ENCODE measurements at places on chromosomes 3 and 15.

GRCh38 chr3:53140847-53141845, 10.9 kb upstream of the RFT1 start:
- DNase-seq = no peak

- no peak for DNase-seq
These were observed 609.3 kb downstream of the IGSF11 start for GRCh38 chr3:118425272-118425837.

GRCh38 chr3:164539215-164539614, 539.1 kb downstream of the SI start:
- no peak for DNase-seq

- DNase-seq = no peak
These were observed 24.1 kb downstream of the CFAP91 start for GRCh38 chr3:119726909-119727308.

DNA sequence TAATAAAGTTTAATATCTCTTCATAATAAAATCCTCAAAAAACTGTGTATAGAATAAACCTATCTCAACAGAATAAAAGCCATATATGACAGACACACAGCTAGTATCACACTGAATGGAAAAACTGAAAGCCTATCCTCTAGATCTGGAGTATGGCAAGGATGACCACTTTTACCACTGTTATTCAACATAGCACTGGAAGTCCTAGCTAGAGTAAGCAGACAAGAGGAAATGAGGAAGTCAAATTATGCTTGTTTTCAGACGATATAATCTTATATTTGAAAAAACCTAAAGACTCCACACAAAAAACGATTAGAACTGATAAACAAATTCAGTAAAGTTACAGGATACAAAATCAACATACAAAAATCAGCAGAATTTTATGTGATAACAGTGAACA, 57.4 kb upstream of the DIPK2A start:
- no peak for DNase-seq

- no peak for DNase-seq
These were observed 61.5 kb upstream of the SETMAR start for GRCh38 chr3:4241595-4242170.

- no peak for DNase-seq
These were observed 10.9 kb downstream of the GPR87 start for GRCh38 chr3:151305775-151306151.

DNA sequence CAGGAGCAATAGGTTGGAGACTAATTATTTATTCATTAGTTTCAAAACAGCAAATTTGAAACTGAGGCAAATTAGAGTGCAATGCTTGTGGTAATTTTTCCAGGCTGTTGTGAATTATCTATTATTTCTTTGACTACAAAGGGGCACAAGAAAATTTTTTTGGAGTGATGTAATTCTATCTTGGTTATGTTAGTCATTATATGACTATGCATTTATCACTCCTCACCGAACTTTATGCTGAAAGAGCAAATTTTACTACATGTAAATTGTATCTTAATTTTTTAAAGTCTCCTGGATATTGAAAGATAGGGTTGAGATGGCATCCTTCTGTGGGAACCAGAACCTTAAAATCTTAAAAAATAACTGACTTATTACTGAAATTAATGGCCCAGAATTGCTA, 320.0 kb upstream of the ROBO1 start:
- DNase-seq = no peak

DNA sequence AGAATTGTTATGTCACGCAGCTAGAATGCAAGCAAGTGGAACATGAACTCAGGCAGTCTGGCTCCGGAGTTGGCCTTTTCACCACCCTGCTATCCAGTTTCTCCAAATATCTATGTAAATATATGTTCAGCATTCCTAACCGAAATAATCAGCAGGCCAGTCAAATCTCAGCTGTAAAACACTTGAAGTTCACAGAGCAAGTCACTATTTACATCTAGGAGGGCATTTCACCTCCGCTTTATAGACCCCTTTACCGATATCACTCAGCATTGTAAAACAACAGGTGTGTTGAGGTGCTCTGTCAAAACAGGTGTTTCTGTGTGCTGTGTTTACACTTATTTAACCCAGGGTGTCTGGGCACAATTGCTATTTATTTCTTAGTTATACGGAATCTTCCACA, 12.2 kb upstream of the HES1 start:
- no peak for DNase-seq

DNA sequence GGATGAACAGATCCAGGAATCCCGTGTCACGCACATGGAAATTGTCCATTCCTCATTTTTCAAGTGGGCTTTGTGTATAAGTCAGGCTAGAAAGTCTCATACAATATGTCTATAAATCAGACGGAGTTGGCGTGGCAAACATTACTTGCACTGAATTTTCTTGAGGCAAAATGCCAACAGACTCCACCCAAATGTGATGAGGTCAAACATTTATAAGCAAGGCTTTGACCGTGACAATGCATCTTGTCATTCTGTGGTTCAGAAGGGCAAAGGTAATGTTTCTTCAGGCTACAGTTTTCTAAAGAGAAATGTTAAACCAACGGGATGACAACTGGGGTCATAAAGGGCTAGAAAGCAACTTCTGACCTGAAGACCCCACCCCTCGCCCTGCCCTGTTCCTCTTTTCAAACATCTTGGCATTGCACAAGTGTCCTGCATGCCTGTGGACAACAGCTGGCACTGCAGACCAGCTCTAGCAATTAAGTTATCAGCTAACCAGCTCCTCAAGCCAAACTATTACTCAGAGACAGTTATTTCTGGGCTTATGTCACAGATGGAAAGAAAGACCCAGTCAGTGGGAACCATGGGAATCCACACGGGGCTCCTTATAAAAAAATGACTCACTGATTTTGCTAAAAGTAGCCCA, 36.5 kb upstream of the SPTBN5 start:
- DNase-seq = no peak

- no peak for DNase-seq
These were observed 14.7 kb upstream of the SYN2 start for GRCh38 chr3:11989383-11990038.

DNA sequence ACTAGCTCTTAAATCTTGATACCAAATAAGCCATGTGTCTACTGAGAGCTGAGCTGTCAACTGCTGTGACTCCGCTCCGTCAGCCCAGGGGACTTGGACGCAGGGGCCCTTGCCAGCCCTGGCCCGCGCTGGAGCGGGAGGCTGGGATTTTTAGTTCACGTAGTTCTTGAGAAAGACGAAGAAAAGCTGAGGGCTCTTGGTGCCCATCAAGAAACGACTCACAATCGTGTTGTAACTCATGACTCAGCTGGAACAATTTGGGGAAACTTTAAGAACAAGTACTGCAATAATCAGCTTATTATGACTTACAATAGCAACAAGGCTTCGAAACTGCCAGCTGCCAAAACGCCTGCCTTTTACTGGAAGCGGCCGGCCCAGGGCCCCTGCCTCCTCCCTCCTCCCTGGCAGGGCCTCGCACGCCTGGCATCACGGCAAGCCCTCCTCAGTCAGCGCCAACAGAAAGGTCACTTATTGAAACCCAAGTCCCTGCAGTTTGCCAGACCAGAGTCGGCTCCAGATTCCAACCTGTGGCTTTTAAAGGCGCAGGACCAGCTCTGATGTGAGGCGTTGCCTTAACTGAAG, 60.3 kb downstream of the RGMA start:
- no peak for DNase-seq

- DNase-seq = no peak
These were observed 32.2 kb upstream of the SSR3 start for GRCh38 chr3:156586905-156587759.

GRCh38 chr3:49591615-49592014, 37.3 kb downstream of the BSN start:
- no peak for DNase-seq

GRCh38 chr15:96273317-96274086, 57.0 kb upstream of the NR2F2 start:
- no peak for DNase-seq

- no peak for DNase-seq
These were observed 59.8 kb upstream of the NR2F2 start for GRCh38 chr15:96270581-96271172.

GRCh38 chr15:78565951-78566774, 843 bp downstream of the CHRNA5 start:
- no peak for DNase-seq

DNA sequence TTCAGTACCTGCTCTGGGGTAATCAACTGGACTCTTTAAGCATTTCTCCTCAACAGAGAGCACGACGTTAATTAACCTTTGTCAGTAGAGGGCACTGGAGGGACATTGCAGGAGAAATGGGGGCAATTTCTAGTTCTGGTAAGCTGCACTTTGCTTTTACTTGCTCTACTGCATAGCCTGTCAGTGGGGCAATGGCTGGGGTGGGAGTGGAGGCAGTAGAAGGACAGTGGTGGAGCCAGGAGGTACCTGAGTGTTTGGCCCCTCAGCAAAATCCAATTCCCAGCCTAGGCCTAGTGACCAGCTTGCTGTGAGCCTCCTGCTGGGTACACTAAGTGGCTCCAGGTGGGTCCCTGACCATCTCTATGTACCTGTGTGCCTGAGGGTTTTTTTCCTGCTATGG, 18.3 kb upstream of the MED12L start:
- peak; percentile 3 for DNase-seq

DNA sequence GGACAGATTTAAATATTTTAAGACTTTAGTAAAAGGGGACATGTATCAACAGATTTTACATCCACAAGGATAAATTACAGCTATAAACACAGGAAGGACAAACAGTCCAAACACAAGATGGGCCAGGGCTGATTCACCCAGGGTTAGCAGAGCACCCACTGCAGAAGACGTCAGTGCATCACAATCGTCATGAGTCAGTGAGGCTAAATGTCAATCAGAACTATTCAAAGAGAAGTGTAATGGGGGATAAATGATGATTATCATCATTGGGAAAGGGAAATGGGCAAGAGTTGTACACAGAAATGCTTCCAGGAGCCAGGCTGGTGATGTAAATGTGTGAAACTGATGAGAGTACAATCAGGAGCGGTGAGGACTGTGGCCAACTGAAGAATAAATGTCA, 226.8 kb downstream of the PLCL2 start:
- DNase-seq = no peak

DNA sequence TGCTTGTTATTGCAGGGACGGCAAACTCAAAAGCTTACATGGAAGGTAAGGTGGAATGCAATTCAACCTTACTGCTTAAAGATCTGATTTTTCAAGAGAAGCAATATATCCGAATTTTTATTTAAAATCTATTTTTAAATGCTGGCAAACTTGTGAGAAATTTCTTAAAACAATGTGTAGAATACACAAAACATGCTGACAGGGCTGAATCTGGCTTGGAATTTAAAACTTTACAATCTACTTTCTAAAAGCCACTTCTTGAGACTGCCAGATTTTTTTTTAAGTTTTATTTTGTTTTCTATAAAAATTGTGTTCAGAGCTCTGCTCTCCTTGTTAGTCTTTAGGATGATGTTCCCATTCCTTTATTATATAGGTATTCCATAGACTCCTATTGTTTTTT, 146.7 kb downstream of the ADAM10 start:
- no peak for DNase-seq

DNA sequence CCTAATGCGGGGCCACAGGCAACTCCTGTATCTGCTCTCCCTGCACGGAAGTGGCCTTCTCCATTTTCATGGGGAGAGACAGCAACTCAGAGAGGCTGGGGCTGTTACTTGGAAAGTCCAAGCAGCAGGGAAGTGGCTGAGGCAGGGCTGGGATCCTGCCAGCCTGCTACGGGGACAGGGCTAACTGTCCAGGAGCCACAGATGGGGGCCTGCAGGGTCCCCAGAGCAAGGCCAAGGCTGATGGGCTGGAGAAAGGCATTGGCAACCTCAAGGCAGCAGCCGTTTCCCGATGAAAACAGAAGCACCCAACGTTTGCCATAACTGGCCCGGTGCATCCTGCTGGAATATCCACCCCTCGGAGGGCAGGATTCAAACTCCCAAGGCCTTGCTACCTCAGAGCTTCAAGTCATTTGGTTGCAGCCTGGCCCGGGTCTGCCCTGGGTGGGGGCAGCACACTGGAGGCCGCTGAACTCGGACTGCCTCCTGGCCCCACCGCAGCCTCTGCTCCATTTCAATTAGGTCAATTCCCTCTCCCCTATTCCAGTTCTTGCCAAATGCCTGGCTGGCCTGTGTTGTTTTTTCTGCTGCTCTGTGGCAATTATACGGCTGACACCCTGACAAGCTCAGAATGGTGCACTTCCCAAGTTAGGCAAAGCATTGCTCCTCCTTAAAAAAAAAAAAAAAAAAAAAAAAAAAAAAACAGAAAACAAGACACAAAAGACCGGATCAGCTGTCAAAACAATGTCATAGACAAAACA, 143.5 kb downstream of the NUP210 start:
- DNase-seq = no peak

DNA sequence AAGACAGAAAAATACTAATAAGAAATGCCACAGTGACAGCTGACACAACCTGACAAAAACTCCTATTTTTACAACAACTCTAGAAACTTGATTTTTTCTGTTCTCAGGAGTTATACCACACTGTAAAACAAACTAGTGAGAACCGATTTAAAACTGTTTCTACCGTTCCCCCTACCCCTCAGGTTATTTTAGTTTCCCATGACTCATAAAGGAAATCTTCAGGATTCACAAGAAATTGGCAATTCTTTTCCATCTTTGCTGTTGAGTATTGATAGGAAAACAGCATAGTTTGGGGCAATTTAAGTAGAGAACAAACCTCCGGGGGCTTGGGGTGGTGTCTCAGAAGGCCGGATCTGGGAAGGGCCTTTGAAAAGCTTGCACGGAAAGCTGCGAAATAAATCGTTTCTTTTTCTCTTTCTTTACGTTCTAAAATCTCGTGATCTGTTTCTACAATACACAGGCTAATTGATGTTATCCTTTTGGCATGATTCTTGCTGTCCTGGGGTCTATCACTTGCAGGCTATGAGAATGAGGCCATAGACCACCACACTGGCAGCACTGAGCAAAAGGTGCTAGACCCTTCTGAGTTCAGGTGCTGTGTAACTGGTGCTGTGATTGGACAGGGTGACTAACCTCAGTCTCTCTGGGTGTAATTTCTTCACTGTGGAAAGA, 89.3 kb downstream of the LPP start:
- no peak for DNase-seq

GRCh38 chr15:58142827-58143461, 4.8 kb downstream of the AQP9 start:
- no peak for DNase-seq

GRCh38 chr3:158912188-158912587, 110.3 kb downstream of the MFSD1 start:
- DNase-seq = no peak

- no peak for DNase-seq
These were observed 80.3 kb downstream of the SMAD3 start for GRCh38 chr15:67145710-67146109.

GRCh38 chr15:68608206-68608843, 29.5 kb downstream of the CORO2B start:
- DNase-seq = no peak

DNA sequence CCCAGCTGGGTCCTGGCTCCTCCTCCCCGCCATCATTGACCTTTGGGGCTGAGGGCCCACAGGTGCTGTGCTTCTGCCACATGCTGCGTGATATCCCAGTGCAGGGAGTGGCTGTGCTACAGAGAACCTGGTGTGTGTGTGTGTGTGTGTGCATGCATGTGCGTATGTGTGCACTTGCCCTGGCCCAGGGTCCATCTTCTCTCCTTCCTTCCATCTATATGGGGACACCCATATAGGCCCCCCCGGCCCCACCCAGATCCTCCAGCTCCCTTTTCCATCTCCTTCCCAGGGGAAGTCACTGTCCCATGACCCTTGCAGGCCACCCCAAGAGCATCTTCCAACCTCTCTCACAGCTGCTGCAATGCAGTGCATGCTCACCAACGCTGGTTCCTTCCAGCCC, 12.6 kb downstream of the RASGRF1 start:
- no peak for DNase-seq

GRCh38 chr3:63945558-63946096, 33.4 kb upstream of the SCAANT1 start:
- no peak for DNase-seq

- DNase-seq = peak; percentile 28
These were observed 27.8 kb upstream of the RPL32 start for GRCh38 chr3:12869035-12869621.
